Nucleus accumbens (tissue), 56 donors: ENCODE measurements at places on chromosomes 11 and 22.

- DNase-seq = no peak
Observed at GRCh38 chr22:27331526-27332281, 469.9 kb downstream of the MN1 start.

GRCh38 chr11:64070314-64070681 lies 34.6 kb downstream of the FLRT1 start:
- no peak for DNase-seq

DNA sequence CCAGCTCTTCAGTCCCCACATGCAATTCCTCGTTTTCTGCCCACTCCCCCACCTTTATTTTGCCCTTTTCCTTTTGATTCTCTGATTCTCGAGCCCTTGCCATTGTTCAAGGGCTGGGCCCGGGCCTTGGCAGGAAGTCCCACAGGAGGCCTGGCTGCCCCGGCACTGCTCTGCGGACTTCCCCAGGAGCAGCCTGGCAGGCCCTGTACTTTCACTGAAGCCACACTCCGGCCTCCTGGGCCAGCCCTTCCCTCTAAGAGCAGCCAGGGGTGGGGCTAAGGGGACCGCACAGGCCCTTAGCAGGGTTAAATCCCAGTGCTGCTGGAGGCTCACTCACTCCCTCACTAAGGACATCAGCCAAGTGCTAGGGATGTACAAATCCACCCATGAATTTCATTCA lies 4.1 kb downstream of the LRRC32 start:
- no peak for DNase-seq

- no peak for DNase-seq
Observed at GRCh38 chr11:95521133-95521542, 268.4 kb downstream of the FAM76B start.

GRCh38 chr11:11409901-11410300 lies 56.9 kb upstream of the CSNK2A3 start:
- DNase-seq = no peak

GRCh38 chr11:119505861-119506260 lies 82.9 kb upstream of the THY1 start:
- DNase-seq = no peak

DNA sequence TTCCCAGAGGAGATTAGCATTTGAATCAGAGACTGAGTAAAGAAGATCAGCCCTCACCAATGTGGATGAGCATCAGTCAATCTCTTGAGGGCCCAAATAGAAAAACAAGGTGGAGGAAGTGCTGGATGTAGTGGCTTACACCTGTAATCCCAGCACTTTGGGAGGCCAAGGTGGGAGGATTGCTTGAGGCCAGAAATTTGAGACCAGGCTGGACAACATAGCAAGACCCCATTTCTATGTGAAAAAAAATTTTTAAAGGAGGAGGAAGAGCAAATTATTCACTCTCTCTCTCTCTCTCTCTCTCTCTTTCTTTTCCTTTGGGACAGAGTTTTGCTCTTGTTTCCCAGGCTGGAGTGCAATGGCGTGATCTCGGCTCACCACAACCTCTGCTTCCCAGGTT lies 18.1 kb upstream of the CAPRIN1 start:
- DNase-seq = no peak

DNA sequence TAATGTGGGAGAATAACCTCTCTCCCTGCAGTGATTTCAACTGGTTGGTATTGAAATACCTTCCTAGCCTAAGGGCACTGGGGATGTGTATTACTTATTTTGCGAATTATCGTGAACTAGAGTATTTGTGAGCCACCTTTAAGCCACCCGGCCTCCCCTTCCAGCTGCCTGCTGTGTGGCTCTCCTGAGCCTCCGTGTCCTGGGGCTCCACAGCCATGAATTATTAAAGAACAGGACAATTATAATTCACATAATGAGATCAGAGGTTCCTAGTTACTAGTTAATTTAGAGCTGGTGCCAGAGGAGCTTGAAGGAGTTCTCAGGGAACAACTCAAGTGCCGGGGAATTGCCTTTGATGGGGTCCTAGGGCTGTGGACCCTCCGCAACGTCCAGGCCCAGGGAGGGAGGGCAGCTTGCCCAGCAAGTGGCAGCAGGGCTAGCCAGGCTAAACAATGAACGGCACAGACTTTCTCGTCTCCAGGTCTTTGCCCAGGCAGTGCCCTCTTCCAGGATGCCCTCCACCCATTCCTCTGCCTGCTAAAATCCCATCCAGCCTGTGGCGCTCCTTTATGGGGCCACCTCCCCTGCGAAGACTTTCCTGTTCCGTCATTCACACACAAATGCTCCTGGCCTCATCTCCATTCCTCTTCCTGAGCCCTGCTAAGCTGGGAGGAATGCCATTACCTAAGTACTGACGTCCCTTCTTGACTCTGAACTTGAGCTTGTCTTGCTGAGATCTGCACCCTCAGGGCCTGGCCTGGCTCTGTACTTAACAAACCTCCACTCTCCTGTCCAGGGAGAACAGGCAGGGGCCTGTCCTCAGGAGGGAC lies 91.5 kb downstream of the RTL6 start:
- DNase-seq = no peak

DNA sequence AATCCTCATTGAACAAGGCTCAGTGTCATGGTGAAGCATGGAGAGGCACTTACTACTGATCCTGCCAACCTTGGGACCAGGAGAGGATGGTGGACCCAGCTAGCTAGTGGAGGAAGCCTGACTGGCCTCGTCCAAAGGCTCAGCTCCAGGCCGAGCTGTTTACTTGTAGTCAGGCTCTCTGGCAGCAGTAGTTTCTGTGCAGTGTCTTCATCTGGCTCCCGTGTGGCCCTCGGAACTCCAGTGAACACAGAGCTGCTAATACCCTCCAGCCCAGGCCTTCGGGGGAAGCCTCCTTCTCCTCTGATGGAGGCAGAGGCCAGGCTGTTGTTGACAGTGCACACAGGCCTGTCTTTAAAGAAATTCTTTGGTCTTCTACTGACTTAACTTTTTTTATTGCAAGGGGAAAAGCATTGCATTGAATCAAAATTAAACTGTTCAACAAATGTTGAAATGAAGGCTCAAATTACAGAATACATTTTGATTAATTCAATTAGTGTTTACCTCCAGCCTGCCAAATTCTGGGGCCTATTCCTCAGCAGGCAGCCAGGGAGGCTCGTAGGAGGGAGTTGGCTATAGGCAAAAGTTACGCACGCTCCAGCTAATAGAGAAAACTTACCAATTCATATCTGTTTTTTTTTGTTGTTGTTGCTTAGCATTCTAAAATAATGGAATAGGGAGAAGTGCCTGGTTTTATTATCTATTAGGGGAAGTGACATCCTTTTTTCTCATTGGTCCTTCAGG lies 18.8 kb downstream of the PPFIBP2 start:
- no peak for DNase-seq

GRCh38 chr22:20983081-20983771 lies 1.1 kb downstream of the LZTR1 start:
- no peak for DNase-seq

DNA sequence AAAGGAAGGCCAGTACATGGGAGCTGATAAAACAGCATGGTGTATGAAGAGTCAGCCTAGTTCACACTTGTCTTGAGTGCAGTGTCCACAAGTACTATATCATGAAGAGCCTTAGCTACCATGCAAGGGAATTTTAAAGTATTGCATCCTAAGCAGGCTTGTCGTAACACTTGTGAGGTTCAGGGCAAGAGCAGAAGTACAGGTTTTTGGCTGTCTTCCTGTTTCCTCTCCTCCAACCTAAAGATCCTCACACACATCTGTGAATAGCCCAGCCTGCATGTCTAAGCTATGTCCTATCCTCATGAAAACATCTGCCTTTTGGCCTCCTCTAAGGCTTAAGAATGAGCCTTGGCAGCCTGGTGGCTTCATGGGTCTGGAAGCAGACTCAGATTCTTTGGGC lies 34.6 kb upstream of the TMEM123 start:
- DNase-seq = no peak

DNA sequence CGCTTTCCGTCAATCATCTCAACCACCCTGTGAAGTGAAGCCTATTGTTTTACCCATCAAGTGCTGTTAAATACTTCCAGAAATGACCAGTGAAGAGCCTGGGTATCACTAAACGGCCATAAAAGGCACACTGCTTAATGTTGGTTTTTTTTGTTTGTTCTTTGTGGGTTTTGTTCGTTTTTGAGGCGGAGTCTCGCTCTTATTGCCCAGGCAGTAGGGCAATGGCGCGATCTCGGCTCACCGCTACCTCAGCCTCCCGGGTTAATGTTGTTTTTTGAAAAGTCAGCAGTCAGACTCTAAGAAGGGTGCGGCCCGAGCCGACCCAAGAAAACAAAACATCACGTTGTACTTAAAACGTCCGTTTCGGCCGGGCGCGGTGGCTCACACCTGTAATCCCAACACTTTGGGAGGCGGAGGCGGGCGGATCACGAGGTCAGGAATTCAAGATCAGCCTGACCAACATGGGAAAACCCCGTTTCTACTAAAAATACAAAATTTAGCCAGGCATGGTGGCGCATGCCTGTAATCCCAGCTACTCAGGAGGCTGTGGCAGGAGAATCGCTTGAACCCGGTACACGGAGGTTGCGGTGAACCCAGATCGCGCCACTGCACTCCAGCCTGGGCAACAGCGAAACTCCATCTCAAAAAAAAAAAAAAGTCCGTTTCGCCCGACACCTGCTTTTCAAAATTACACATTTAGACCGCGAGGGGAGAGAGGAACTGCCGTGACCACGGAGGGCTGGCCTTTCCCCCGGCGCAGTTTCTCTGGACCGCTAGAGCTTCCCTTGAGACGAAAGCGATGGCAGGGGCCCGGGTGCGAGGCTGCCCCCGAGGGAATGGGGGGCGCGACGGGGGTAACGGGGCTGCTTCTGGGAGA lies 714 bp downstream of the CD59 start:
- no peak for DNase-seq

DNA sequence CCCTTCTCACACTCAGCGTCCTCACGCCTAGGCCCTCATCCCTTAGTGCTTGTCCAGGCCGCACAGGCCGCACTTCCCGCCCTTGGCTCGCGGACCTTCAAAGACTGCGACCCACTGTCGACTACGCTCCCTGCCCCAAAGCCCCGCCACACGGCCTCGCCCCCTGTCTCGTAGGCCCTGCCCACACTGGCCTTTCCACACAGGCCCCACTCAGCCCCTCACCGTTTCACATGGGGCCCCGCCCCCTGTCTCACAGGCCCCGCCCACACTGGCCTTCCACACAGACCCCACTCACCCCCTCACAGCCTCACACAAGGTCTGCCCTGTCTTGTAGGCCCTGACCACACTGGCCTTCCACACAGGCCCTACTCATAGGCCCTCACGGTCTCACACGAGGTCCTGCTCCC lies 11.0 kb downstream of the NRXN2 start:
- no peak for DNase-seq

- no peak for DNase-seq
Observed at GRCh38 chr11:114125959-114126358, 66.4 kb downstream of the ZBTB16 start.

GRCh38 chr22:24201681-24202614 lies 20.7 kb downstream of the SUSD2 start:
- no peak for DNase-seq

DNA sequence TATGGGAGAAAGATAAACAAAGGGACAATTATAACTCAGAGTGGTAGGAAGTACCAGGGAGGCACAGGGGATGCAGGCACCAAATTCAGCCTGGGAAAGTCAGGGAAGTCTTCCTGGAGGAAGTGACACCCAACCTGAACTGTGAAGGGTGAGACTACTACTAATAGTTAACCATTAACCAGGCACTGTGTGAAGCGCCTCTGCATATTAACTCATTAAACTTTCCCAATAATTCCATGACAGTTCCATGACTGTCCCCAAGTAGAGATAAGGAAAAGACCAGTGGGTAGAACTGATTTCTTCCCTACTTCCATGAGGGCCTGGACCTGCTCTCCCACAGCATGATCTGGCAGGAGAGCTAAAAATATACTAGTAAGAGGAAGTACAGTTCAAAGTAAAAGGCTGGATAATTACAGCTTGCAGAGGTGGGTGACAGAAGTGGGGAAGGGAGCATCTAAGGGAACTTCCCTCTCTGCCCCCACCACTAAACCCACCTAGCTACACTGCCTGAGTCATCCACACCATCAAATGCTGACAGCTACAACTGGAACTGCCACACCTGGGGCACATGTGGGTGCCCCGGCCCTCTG lies 4.7 kb upstream of the AP1B1 start:
- DNase-seq = no peak

DNA sequence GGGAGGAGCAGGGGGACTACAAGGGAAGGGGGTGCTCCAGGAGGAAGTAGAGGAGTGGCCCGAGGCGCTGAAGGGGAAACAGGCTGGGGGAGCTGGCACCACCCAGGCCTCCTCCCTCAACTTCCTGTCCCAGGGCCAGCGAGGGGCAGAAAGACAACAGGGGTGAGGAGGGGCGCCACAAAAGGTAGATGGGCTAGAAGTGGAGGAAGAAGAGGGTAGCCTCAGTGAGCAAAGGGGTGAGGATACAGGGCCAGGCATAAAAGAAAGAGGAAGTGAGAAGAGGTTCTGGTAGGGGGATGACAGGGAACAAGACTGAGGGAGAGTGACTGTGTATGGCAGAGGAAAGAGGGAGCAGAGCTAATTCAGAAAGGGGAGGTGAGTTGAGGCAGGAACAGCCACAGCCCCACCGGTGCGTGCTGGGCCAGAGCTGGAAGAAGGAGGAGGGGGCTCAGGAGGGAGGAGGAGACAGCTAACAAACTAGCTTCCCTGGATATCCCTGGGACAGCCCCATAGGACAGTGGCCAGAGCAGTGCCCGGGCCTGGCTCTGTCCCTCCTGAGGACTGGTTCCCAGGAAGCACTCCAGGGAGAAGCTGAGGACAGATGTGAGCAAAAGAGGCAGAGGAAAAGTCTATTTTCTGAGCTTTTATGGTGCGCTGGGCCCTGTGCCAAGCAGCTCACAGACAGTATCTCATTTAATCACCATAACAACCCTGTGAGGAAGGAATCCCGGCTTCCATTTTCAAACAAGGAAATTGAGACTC lies 8.5 kb downstream of the DCHS1 start:
- DNase-seq = no peak

DNA sequence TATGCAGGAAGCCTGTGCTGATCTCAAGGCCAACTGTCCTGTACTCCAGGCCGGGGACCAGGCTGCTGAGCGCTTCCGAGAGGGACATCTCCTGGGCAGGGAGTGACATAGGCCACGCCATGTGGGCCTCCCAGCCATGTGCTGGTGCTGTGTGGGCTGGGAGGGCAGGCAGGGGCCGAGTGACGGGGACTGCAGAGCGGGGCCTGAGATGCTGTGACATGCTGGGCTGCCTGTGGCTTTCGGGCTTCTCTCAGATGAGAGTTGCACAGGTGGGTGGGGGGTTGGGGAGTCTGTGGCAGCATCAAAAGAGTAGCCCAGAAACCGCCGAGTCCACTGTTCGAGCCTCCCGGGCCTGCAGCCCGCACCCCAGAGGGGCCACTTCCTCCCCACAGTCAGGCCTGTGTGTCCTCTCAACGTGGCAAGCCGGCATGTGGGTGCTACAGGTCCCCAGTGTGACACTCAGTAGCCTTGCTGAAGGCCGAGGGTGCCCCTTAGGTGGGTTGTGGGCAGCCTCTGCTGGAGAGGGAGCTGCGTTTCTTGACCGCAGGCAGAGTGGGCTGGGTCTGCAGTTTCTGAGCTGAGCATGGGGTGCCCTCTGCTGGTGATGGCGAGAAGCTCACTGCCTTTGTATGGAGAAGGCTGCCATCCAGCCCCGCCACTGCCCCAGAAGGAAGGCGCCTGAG lies 101.2 kb downstream of the BCR start:
- DNase-seq = peak; percentile 87
